Stimulated activated CD4-positive, alpha-beta T cell treated with anti-CD3 and anti-CD28 coated beads, Interleukin-4, amount 100 ng/mL, for 48 hours (primary cell): ENCODE measurements at places on chromosomes 2 and 18.

GRCh38 chr18:3358310-3358709 lies 91.7 kb upstream of the TGIF1 start:
- DNase-seq, result no peak

- DNase-seq, result no peak
Measured at GRCh38 chr2:78145395-78145996, 623.3 kb upstream of the LRRTM4 start.

DNA sequence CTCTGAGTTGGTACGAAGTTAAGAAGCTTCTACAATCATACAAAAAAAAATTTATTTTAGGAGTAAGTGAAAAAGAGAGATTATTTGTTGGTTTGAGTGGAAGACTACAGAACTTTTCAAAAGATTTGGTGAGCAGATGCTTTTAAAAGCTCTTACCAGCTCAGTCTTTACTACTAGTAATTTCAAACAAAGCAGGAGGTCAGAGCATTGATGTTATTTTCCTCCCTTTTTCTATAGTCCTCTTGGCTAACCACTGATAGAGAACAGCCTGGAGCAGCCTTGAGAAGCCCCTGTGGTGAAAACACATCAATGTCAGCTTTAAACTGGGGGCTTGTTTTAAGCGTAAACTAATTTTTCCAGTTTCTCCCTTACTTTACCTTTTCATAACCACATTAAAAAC lies 559.3 kb upstream of the CDH2 start:
- DNase-seq, result no peak

GRCh38 chr2:9093324-9093723 lies 89.8 kb upstream of the MBOAT2 start:
- no peak for DNase-seq

DNA sequence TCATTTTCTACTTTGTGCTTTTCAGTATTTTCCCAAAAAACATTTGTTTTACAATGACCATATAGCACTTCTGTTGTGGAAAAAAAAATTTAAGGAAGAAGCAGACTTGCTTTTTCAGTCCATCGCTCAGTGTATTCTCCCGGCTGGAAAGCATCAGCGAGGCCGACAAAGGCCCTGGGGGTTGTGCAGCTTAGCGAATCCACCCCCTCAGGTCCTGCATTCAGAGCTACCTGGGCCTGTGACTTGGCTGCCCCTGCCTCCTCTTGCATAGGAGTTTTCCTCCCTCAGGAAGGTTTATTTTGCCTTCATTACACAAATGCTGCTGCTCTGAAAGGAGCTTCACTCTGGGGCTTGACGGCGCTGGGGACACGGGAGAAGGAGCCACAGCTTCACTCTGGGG lies 244.4 kb upstream of the MGAT5 start:
- DNase-seq, result no peak

GRCh38 chr2:108428286-108429009 lies 20.6 kb upstream of the GCC2 start:
- no peak for DNase-seq

DNA sequence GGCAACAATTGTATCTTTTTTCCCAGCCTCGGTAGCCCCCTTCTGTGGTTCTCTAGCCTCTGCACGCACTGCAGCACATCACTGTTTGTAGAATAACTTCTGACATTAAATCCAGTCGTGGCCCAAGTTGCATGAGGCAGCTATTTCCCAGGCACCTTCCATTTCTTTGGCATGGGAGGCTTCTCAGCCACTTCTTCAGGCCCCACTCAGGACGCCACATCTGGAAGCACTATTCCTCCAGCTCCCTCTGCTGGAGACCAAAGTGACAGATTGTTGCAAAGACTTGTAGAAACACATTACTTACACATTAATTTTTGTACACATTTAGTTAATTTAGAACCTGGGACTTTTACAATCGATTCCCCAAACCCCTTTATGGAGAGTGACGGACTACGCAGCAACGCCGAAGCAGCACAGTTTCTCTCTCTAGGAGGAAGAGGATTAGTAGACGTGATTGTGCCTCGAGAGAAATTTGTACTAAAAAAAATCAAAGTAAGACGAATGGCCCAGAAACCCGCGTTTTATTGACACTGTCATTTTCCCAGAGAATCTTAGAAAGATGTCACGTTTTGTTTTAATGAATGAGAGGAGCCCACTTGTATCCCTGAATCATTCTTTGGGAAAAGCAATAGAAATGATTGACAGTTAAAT lies 57.8 kb upstream of the RGPD5 start:
- no peak for DNase-seq

- DNase-seq, result no peak
Measured at GRCh38 chr2:198324071-198324470, 519.7 kb downstream of the PLCL1 start.

GRCh38 chr2:62382757-62383156 lies 123.2 kb downstream of the TMEM17 start:
- no peak for DNase-seq

DNA sequence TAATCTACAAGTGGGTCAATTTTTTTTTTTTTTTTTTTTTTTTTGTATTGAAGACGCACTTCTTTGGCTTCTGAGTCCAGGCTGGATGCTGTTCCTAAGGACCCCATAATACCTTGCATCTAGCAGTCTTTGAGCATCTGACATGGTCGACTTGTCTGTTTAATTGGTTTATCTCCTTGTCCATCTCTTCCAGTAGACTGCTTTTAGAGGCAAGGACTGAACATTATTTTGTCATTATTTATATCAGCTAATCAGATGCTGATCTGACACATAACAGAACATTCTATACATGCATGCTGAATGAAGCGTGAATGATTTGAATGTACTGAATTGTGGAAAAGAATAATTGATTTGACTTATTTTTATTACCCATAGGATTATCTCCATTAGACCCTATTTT lies 118.7 kb downstream of the CDH7 start:
- DNase-seq, result no peak

GRCh38 chr2:190205657-190206056 lies 114.0 kb downstream of the HIBCH start:
- no peak for DNase-seq

GRCh38 chr18:7584646-7585275 lies 17.6 kb downstream of the PTPRM start:
- no peak for DNase-seq

GRCh38 chr18:80245781-80246444 lies 1.4 kb downstream of the PARD6G start:
- no peak for DNase-seq

- no peak for DNase-seq
Measured at GRCh38 chr2:120702061-120702460, 33.6 kb upstream of the GLI2 start.

DNA sequence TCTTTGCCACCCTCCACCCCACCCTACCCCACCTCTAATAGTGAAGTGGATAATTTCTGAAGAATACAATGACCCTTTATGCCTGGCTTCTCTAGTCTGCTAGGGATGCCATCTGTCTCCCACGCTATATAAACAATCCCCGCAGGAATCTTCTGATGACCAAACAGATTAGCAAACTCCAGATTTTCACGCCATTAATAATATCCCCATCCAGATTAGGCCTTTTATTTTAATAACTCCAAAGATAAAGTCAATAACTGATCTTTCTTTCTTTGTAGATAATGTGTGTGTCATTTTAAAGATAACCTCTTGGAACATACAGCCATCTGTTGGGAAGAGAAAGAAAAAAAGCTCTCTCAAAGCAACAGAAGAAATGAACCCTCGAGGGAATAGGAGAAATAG lies 47.9 kb upstream of the CCDC150 start:
- no peak for DNase-seq

DNA sequence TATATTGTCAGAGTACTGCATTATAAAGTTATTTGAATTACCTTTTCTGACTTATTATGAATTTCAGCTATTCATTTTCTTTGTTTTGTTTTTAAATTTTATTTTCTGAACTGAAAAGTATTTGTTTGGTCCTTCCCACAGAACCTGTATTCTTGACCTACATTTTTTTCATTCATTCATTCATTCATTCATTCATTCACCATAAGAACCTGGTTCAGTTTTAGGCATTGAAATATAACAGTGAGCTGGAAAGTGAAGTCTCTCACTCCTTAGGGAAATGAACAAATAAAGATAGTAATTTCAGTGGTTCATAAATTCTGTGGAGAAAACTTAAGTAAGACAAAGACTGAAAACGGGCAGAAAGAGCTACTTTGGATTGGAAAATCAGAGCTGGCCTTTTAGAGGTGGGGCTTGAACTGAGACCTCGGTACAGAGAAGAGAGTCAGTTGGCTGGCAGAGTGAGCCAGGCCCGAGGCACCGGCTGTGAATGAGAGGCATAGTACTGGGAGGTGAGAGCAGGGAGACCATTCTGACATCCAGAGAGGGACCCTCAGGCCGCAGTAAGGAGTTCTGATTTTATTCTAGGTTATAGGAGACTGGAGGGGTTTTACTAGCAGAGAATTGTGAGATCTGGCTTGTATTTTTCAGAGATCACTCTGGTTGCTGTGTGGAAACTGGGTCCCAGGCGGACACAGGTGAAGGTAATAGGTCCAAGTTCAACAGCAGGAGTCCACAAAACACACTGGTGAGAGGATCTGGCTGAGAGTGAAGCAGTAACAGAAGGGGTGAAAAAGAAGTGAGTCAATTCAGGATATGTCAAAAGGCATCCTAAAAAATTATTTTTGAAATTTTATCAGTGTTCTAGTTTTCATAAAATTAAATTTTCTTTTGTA lies 75.8 kb upstream of the FN1 start:
- DNase-seq, result no peak

- DNase-seq, result no peak
Measured at GRCh38 chr2:177529166-177529565, 136.6 kb downstream of the AGPS start.

GRCh38 chr2:43331422-43331821 lies 105.0 kb upstream of the ZFP36L2 start:
- DNase-seq, result no peak

DNA sequence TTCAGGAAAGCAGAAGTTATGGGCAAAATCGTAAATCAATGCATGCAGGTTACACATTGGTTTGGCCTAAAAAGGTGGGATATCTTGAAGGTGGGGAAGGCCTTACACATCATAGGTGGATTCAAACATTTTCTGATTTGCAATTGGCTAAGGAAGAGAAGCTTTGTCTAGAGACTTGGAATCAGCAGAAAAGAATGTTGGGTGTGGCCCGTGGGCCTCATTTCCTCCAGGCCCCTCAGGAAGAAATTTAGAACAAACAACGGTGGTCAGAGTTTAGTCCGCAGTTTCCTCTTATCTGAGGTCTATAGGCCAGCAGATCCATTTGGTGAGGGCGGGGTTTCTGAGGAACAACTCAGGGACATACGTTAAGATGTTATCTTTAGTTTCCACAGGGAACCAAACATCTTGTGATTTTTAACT lies 50.9 kb upstream of the AFF3 start:
- no peak for DNase-seq

DNA sequence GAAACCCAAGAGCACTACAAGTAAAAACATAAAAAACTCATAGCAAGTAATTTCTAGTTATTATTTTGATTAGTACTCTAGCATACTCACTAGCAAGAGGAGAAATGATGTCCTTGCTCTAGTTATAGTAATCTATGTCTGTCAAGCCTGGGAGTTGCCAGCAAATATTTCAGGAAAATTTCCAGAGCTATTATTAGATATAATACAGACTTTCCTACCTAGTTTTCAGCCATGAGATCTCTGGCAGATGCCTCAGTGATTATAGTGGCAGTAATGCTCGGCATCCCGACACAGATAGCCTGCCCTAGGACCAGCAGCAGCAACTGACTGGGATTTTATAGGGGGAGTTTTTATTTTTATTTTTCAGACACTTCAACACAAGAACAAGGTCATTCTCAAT lies 224.4 kb downstream of the ZNF385B start:
- no peak for DNase-seq

DNA sequence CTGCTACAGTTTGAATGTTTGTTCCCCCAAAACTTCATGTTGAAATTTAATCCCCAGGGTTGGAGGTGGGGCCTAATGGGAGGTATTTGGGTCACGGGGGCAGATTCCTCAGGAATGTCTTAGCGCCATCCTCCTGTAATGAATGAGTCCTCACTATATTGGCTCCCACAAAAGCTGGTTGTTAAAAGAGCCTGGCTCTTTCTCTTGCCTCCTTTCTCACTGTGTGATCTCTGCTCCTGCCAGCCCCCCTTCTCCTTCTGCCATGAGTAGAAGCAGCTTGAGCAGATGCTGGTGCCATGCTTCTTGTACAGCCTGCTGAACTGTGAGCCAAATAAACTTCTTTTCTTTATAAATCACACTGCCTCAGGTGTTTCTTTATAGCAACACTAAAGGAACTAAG lies 721.0 kb upstream of the PKDCC start:
- DNase-seq, result no peak

DNA sequence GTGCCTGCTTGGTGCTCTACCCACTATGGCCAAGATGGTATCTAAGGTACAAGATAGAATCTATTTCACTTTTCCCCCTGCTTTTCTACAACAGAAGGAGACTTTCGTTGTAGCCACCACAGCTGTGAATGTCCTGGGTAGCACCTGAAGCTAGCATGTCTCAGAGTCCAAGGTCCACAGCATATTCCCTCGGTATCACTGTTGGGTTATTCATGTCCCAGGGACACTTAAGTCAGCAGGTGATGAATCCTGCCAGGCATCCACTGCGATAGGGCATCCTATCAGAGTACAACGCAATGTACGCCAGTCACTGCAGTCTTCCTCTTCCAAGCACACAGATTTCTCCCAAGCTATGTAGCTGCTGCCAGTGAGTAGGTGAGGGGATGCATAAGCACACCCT lies 129.1 kb upstream of the LINC00305 start:
- no peak for DNase-seq

DNA sequence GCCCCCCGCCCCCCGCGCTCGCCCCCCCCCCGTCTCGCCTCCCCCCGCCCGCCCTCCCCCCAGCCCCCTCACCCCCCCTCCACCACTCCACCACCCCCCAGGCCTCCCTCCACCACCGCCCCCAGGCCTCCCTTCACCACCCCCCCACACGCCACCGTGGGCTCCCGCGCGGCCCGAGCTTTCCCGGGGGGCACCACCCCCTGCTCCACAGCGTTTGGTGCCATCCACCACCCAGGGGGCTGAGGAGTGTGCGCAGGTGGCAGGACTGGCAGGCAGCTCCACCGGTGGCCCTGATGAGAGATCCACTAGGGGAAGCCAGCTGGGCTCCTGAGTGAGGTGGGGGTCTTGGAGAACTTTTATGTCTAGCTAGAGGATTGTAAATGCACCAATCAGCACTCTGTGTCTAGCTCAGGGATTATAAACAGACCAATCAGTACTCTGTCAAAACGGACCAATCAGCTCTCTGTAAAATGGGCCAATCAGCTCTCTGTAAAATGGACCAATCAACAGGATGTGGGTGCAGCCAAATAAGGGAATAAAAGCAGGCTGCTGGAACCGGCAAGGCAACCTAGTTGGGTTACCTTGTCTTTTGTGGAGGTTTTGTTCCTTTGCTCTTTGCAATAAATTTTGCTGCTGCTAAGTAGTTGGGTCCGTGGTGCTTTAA lies 43.0 kb upstream of the ITSN2 start:
- no peak for DNase-seq

DNA sequence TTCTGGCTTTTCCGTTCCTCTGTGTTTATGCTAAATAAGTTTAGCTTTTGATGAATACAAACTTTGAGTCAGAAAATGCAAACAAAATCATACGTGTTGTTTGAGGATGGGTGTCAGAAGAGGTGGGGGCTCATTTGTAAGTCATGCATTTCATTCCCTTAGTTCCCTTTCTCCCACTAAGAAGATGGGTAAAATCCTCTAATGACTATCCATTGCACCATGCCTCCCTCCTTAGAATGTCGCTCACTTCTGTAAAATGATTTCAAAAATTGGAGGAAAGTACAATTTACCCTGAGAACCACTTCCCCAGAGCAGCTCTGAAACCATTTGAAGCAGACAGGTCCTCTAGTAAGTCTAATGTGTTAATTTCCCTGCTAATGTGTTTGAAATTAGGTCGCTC lies 629.6 kb upstream of the VRK2 start:
- DNase-seq, result no peak

GRCh38 chr2:42878581-42878980 lies 86.2 kb upstream of the HAAO start:
- no peak for DNase-seq

- no peak for DNase-seq
Measured at GRCh38 chr2:55451699-55452098, 32.0 kb upstream of the CCDC88A start.
